ENCODE measurements at places on chromosomes 1 and 21. TPM values are rescaled to one million over a fixed set of nuclear protein-coding genes. Genes with fewer than 3 reads are reported as not detected.

The KCNJ10 gene
- total RNA-seq: 0.14 TPM

DNA sequence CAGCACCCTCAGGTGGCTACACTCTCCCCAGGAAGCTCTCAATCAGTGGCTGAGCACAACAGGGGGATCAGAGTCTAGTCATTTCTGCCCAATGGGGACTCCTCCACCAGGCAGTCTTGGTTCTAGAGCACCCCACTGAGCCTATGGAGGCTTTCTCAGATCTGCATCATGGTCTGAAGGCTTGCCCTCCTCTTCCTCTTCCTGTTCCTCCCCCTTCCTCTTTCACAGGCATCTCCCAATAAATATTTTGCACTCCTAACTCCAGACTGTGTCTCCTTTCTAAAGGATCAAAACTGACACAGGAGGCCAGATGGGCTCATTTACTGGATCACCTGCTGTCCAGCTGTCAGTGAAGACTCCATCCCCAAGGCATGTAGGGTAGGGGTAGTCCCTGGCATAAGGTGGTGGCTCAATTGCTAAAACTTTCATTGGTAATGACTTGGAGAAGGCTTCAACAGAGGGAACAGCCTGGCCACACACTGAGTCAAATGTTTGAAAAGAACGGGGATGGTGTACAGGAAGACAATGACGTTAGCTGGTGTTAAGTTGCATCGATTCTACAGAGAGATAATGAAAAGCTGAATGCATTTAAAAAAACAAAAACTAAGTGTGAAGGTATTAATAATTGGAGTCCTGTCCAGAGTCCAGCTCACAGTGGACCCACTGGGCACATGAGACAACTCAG, 84.2 kb upstream of the SLC2A1 start:
- no peaks in the 10 kb centered on the region for H3K36me3 ChIP-seq
- H3K4me1 ChIP-seq: peaks cover 2% of the 10 kb centered on the region
- H3K4me3 ChIP-seq: no peak overlapping the region
- no peak overlapping the region for H3K27ac ChIP-seq
- no peaks in the 10 kb centered on the region for H3K27me3 ChIP-seq

DNA sequence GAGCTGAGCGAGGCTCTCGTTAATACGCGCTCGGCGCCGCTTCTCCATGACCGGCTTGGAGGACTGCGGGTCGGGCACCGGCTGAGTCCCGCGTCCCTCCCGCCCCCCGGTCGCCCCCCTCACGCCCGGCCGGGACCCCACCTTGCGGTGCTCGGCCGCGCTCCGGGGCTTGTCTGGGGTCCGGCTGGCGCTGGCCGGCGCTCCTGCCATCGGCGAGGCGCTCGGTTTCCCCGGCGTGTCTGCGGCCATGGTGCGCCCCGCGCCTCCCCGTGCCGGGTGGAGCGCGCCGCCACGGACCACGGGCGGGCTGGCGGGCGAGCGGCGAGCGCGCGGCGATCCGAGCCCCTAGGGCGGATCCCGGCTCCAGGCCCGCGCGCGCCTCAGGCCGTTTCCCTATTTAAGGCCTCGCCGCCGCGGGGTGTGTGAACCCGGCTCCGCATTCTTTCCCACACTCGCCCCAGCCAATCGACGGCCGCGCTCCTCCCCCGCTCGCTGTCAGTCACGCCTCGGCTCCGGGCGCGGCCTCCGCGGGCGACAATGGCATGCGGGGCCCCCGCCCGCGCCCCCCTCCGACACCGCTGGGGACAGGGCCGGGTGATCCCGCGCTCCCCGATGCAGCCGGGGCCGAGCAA, at the start of gene HES4:
TSS of gene HES4 (minus strand) at position 373 of the 632 bp plus-strand sequence. CDS start at position 249, 124 bp downstream.
- H3K4me1 ChIP-seq: peaks cover 14% of the 10 kb centered on the region
- peak within 1 kb of the TSS; percentile 65 for H3K4me3 ChIP-seq
- peaks cover 37% of the 10 kb centered on the region for H3K27me3 ChIP-seq
- peaks cover 2% of the 10 kb centered on the region for H3K36me3 ChIP-seq

The KRTAP21-2 gene
- total RNA-seq: not detected

GRCh38 chr1:100622966-100623762, 85.2 kb downstream of the GPR88 start:
- peaks cover 12% of the 10 kb centered on the region for H3K4me1 ChIP-seq
- H3K27ac ChIP-seq: no peak overlapping the region
- H3K36me3 ChIP-seq: no peaks in the 10 kb centered on the region

DNA sequence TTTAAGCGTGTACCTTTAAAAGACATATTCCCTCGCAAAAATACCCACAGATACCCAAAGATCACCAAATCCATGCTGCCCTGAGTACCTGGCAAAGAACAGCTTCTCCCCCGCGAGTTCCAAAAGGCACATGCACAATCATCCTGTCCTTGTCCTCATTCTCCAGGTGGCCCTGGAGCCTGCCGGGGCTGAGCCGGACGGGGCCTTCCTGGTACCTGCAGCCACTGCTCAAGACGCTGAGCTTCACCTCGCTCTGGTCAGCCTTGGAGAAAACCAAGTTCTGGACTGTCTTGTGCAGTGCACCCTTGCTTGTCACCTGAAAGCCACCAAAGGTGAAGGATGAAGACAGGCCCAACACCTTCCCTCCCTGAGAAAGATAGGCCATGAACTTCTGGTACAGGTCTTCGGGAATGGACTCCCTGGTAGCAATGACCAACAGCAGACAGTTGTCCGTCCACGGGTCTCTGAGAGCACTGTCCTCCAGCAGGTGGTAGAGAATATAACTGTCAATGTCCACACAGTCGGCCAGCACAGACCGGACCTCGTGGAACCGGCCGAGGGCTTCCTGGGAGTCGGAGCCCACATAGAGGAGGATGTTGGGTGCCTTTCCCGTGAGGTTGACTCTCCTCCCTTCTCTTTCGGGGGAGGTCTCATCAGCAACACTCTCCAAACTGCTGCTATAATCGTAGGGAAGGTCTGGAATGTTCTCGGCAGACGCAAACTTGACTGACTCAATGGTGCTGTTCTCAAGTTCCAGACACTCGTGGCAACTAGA, 29.9 kb downstream of the HLCS start:
- H3K27ac ChIP-seq: no peak overlapping the region
- no peak overlapping the region for H3K4me3 ChIP-seq
- peaks cover 10% of the 10 kb centered on the region for H3K36me3 ChIP-seq
- H3K4me1 ChIP-seq: no peaks in the 10 kb centered on the region
- H3K27me3 ChIP-seq: no peaks in the 10 kb centered on the region
- no peak for DNase-seq

DNA sequence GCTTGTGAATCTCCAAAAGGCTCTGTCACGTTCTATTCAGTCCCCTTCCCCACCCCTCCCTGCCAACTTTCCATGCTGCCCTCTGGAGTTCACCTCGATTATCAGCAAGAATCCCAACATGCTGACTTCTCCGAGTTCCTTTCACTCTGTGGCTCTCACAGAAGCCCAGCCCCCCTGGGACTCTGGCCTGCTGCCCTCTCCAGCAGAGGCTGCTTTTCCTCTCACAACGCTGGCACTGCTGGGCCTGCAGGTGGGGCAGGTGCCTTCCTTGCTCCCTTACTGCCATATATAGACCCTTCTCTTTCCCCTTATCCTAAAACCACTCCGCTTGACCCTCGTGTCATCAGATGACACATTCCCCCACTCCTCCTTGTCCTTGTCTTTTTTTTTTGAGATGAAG, 10.2 kb upstream of the RNF186 start:
- H3K4me1 ChIP-seq: peaks cover 11% of the 10 kb centered on the region
- no peak overlapping the region for H3K4me3 ChIP-seq
- H3K27ac ChIP-seq: no peak overlapping the region
- H3K27me3 ChIP-seq: peaks cover 20% of the 10 kb centered on the region
